ENCODE measurements at places on chromosomes 5 and 9.

DNA sequence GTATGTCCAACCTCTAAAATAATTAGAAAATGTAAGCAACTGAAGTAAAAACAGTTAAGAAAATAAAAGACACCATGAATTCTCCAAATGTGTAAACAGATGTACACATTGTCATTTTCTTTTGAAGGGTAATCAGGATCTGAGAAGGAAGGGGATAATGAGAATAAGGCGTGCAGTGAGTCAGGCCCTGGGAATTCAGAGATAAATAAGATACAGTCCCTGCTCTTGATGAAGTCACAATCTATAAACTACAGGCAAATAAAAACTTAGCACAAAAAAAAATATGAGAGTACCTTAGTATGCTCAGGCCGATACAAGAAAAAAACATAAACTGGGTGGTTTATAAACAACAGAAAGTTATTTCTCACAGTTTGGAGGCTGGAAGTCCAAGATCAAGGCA lies 315.3 kb downstream of the DNAH5 start:
- DNase-seq: no peak

GRCh38 chr5:141560725-141561483 lies 57.9 kb downstream of the DIAPH1 start:
- DNase-seq: peak; percentile 98

- DNase-seq: no peak
Observed at GRCh38 chr9:78548670-78549069, 251.7 kb downstream of the PSAT1 start.

DNA sequence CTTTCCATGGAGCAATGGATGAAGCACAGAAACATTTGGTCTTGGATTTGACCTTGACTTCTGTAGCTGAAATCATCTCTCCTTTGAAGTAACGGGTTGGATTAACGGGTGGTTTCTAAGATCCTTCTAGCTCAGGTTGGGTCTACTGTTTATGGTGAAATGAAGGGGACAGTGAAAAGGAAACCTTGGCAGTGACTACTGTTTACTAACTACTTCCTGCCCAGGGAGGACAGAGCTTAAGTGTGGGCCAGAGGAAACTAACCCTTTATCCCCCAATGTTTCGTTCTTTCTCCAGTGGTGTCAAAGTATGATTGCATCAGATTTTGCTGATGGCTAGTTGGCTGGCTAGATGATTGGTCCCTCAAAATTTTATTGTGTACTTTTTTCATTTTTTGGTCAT lies 22.2 kb downstream of the SKP2 start:
- no peak for DNase-seq

GRCh38 chr9:127116957-127117356 lies 5.5 kb downstream of the ANGPTL2 start:
- DNase-seq: no peak

- DNase-seq: no peak
Observed at GRCh38 chr9:112378328-112379176, 1.4 kb upstream of the HSDL2 start.

GRCh38 chr5:1009359-1010180 lies 968 bp downstream of the NKD2 start:
- DNase-seq: no peak

DNA sequence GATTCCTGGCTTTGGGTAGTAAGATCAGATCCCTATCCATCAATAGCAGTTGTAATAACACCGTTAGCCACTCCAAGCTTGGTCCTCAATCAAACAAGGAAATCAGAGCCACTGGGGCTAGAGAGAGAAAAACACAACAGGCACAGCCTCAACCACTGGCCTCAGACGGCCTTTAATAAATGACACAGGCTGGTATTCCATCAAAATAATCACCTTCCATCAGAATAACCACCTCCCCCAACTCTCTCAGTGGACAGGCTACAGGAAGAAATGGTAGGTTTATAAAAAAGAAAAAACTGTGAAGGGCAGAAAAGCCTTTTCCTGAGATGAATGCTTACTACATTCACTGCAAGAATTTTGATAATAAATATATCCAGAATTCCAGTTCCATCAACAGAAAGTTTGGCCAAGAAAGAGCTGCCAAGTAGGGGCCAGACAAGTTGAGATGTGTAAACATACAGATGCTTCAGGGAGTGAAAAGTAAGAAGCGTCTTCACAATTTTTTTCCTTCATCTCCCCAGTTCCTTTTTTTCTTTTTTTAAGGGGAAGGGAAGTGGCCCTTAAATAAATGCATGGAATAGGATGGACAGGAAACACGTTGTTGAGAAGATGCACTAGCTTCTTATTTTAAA lies 5.5 kb downstream of the FOXD1 start:
- no peak for DNase-seq
